Melanocyte of skin (primary cell): ENCODE measurements at places on chromosomes 1 and 21. TPM values are rescaled to one million over a fixed set of nuclear protein-coding genes. Genes with fewer than 3 reads are reported as not detected.

KRTAP11-1 gene
- not detected in 2 replicates for total RNA-seq

CATSPERE gene
- total RNA-seq, result 4.5 and 4.7 TPM in 2 replicates

CELA3A gene
- total RNA-seq, result not detected in 2 replicates

FAM43B gene
- not detected in 2 replicates for total RNA-seq

CA6 gene
- total RNA-seq, result not detected in 2 replicates
